Stimulated activated CD8-positive, alpha-beta memory T cell treated with anti-CD3 and anti-CD28 coated beads, Interleukin-7, amount 100 ng/mL, for 1 hour (primary cell): ENCODE measurements at places on chromosomes 4 and X.

GRCh38 chrX:14501327-14501726 is 28.0 kb upstream of the GLRA2 start:
- DNase-seq = no peak

- DNase-seq = no peak
Measured at GRCh38 chrX:79365591-79365990, 1.5 kb downstream of the ITM2A start.

- no peak for DNase-seq
Measured at GRCh38 chrX:122122274-122122673, 1061.8 kb upstream of the GRIA3 start.

DNA sequence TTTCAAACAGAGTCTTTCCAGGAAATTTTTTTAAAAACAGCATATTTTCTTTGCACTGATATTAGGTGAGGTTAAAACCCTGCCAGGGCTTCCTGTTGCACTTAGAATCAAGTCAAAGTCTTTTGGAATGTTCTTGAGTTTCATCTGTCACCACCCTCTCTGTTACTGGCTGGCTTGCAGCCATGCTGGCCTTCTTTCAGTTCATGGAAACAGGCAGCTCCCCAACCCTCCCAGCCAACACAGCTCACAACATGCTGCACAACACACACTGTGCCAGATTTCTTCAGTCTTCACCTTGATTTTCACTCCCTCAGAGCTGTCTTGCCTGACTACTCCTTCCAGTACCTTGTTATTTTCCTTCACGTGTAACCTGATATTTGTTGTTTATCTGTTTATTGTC is 129.5 kb downstream of the KCNIP4 start:
- no peak for DNase-seq

DNA sequence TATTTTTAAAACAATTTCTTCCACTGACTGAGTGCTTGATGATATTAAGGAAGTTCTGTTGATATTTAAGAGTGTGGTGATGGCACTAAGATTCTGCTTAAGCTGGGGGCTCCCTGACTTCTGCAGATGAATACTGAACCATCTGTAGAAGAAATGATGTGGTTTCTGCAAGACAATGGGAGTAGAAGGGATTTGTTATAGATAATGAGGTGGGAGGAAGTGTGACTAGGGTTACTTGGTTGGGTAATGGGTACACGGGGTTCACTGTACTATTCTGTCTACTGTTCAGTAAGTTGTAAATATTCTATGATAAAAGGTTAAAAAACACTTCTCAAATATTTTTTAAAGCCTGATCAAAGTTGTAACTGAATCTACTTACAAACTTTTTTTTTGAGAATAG is 60.9 kb upstream of the TXK start:
- DNase-seq = no peak

DNA sequence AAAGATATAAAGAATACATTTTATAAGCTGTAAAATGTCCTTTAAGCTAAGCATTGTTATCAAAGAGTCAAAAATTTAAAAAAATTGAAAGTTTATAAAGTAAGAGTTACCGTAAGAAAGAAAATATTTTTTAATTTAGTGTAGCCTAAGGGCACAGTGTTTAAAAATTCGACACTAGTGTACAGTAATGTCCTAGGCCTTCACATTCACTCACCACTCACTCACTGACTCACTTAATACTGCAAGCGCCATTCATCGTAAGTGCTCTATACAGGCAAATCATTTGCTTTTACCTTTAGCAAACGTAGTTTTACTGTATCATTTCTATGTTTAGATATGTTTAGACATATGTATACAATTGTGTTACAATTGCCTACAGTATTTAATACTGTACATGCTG is 20.2 kb downstream of the GLRA3 start:
- DNase-seq = no peak

DNA sequence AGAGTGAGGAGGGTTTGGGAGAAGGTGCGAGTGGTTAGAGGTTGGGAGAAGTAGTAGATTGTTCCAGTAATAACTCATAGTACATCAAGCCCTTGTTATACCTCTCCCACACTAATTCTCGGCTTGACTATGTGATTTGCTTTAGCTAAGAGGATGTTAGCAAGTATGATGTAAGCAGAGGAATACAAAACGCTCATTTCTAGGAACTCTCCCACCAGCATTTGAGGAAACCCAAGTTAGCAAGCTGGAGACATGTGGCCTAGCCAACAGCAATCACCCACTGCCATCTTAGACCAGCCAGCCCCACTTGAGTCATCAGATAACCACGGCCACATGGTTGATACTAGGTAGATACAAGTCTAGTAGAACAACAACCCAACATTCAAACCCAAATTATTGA is 14.2 kb downstream of the FTHL17 start:
- no peak for DNase-seq

- no peak for DNase-seq
Measured at GRCh38 chr4:25654971-25655963, at the start of gene SLC34A2. Gene SLC34A2, plus strand, starts transcription at chr4:25655851. Its CDS starts 6,650 bp downstream, at chr4:25662501.

DNA sequence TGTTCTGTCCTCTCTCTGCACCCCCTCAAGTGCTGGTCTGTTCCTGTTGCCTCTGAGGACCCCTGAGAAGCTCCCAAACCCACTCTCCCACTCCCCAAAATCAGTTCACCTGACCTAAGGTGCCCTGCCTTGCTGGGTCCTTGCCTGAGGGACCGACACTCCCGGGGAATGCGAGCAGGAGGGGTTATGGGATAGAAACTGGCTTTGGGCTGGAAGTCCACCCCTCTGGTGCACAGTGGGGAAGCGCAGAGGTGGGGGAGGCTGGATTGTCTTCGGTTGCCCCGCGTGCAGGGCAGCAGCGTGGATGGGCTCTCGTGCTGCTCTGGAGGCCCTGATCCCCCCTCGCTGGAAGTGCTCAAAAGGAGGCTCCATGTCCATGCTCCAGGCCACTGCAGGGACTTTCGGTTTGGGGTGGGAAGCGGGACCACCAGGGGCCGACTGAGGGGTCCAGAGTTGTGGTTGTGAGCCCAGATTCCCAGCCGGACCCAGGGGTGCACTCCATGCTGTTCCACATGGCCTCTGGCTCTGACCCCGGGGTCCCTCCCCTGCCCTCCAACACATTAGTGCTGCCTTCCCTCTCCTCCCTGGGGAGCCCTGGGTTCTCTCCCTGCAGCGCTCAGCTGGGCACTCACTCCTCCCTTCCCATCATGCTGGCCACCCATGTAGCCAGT is 7.6 kb downstream of the SORCS2 start:
- DNase-seq = no peak

DNA sequence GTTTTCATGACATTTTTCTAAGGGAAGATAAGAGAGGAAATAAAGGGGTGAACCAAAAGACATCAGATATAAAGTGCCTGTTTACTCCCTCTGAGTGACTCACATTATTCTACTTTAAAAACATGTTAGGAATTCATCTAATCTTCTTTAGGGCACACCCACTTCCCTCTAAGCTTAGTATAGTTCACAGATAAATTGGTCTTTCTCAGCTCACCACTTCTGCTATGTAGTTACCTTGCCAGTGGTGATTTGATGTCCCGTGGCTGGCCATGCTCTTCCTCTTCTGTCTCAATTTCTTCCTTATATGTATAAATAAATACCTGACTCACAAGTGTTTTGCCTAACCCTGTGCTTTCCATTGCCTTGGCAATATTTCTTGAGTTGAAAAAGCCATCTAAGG is 96.8 kb downstream of the PDLIM5 start:
- DNase-seq = no peak

GRCh38 chr4:187042251-187042650 is 318.6 kb upstream of the FAT1 start:
- no peak for DNase-seq

DNA sequence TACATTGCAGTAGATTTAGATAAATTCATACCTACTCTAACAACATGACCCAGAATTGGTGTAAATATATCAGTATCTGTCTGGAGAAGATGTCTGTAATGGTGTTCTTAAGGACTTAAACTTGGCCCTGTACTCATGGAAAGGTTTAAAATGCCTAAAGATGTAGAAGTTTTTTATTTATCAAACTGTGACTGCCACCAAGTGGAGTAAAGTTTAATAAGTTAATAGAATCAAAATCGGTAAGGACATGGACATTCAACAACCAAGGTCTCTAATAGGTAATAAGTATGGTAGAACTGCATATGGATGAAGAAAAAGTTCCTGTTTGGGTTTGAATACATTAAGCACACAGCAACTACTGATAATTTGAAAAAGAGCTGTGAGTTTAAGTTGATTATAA is 474.0 kb upstream of the NDST3 start:
- no peak for DNase-seq

DNA sequence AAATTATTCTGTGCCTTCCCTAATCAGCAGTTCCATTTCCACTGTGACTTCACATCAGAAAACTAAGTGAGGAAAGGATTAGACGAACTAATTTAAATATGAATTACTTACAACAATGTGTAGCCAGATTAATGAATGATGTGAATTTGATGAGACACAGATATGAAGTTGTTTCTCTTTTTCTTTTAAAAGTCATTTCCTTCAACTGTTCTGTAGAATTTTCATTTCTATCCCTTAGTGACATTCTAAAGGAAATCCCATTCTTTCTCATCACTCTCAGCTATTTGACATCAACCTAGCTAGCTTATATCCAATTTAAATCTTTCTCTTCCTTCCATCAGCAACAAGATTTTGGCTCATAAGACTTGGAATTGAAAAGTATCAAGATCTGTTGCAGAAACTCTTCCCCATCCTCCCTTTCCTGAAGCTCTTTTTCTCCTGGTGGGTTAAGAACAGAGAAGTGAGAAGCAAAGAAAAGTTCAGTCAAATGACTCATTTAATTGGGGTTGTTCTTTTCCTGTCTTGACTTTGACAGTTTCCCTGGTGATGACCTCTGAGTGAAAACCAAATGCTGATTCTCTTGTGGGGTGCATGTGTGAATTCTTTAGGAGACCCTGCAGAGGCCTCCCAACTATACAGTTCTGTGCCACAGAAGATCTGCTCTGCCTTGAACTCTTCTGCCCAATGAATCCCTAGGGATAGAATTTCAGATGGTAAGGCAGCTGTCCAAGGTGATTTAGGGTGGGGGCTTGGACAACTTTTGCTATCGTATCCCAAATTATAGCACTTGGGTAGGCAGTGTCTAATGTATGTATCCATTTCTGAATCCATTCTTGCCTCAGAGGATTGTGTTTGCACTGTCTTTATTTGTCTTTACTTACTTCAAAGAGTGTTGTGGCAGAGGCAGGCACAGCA is 232.5 kb upstream of the GPRIN3 start:
- DNase-seq = no peak

DNA sequence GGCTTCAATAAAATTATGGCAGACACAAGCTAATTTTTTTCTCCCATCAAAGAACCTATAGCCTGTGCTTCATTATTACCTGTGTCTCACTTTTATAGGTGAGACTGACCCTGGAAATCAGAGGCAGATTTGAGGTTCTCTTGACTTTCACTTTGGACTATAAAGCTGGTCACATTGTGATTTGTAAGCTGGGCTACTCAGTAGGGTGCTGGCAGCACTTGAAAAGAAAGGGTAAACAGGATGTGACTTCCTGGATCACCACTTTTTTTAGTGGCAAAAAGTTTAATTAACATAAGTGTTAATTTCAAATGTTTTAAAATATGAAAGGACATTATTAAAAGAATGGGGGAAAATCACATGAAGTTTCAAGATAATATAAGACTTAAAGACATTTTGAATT is 50.6 kb upstream of the GATB start:
- DNase-seq = no peak

DNA sequence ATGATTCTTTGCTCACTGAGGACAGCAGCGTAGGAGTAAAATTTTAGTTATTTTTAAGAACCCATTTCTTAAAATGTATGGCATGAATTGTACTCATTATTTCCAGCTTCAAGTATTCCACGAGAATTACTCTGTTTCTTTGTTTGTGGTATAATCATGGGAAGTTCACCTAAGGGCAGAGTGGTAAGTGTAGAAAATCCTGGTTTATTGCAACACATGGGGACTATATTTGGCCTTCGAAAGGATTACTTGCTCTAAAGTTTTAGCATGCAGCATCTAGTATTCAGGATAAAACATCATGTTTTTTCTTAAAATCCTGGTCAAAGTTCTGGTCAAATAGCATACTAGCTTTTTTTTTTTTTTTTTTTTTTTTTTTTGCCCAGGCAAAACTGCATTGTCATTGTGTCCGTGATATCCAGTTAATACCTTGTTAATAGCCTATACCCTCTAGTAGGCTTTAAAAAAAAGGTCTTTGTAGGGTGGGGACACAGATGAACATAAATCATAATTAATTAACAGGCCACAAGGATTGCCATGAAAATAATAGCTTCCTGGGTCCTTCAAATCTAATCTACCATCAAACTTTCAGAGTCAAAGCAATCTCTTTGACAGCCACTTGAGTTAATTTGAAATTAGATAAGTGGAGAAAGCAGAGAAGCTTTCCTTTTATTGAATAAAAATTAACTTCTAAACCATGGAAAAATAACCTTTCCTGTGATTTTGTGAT is 44.6 kb upstream of the VEGFC start:
- no peak for DNase-seq

DNA sequence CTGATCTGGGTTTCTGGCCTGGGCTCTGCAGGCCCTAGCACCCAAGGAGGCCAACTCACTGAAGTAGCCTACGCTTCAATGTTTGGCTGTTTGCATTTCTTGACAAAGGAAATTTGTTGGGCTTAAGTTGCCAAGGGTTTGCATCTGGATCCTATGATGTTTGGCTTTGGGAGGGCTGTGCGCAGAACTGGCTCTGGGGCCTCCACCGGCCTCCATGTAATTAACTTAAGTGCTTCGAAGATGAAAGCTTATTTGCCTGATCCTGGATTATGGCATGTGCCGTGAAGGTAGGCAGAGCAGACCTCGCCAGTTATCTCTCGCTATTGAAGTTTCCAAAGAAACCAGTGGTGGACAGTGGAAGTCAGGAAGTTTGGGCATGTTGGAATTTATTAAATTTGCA is 124.3 kb upstream of the STX18 start:
- no peak for DNase-seq

- DNase-seq = no peak
Measured at GRCh38 chrX:19704132-19704531, 183.3 kb downstream of the SH3KBP1 start.

- no peak for DNase-seq
Measured at GRCh38 chr4:105002278-105002677, 144.4 kb upstream of the TET2 start.

- no peak for DNase-seq
Measured at GRCh38 chr4:134935320-134935719, 733.7 kb upstream of the PABPC4L start.

DNA sequence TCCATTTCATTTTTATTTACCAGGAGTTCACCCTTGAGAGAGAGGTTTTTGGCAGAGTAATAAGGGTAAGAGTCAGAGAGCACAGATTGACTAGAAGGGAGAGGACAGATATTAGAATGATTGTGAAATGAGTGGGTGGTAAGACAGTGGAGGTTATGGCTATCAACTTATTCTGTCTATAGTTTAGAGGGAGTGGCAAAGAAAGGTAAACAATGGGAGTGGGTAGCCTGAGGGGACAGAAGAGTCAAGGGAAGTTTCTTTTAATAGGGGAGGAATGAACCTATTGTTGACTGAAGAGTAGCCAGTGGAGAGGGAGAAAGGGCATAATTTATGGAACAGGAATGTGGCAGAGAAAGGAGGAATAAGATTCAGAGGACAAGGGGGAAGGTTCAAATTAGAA is 186.5 kb upstream of the NRK start:
- DNase-seq = no peak
